ENCODE measurements at places on chromosomes 7 and 10.
A peak's percentile ranks its signal among the peaks of the same experiment; 100 is the strongest.

DNA sequence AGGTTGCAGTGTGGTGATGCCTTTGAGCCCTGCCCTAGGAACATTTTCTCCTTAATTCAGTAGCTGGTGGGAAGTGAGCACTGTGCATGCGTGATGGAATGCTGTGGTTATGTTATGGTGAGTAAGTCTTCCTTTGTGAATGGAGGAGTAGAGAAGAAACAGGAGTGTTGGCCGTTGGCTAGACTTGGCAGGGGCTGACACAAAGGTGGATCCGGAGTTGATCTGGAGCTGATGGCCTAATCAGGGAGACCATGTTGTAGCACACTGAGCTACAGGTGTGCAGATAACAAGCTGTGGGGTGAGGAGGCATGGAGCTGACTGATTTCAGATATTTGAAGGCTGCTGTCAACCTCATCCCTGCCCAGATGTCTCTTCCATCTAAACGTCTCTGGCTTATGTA, 122.3 kb downstream of the CNNM2 start:
- no peak for DNase-seq

- no peak for DNase-seq
Measured at GRCh38 chr7:70484255-70484654, 647.7 kb upstream of the GALNT17 start.

GRCh38 chr7:118312966-118313365, 88.5 kb downstream of the ANKRD7 start:
- DNase-seq: no peak

- DNase-seq: no peak
Measured at GRCh38 chr7:11648101-11648500, 183.9 kb downstream of the THSD7A start.

DNA sequence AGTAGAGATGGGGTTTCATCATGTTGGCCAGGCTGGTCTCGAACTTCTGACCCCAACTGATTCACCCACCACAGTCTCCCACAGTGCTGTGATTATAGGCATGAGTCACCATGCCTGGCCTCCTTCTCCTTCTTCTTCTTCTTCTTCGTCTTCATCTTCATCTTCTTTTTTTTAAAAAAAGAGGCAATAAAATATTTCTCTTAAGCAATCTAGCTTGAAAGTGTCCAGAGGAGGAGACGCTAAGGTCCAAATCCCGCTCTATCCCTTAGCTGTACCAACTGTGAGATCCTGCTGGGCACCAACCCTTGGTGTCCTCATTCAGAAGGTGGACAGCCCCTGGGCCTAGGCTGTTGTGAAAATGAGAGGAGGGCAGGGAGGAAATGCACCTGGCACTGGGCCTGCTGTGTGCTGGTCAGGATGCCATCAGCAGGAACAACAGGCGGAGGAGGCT, 13.9 kb upstream of the PSAP start:
- no peak for DNase-seq

- DNase-seq: no peak
Measured at GRCh38 chr7:135970682-135971365, 6.3 kb downstream of the MTPN start.

- no peak for DNase-seq
Measured at GRCh38 chr10:121042342-121042741, 191.2 kb downstream of the WDR11 start.

- no peak for DNase-seq
Measured at GRCh38 chr7:120951826-120952225, 1.2 kb downstream of the ING3 start.

- no peak for DNase-seq
Measured at GRCh38 chr7:55156919-55157763, 138.3 kb downstream of the EGFR start.

GRCh38 chr10:59176241-59177030, at the start of gene PHYHIPL:
Gene PHYHIPL (plus strand): TSS chr10:59176643. CDS start chr10:59176854, 211 bp downstream.
- no peak for DNase-seq

DNA sequence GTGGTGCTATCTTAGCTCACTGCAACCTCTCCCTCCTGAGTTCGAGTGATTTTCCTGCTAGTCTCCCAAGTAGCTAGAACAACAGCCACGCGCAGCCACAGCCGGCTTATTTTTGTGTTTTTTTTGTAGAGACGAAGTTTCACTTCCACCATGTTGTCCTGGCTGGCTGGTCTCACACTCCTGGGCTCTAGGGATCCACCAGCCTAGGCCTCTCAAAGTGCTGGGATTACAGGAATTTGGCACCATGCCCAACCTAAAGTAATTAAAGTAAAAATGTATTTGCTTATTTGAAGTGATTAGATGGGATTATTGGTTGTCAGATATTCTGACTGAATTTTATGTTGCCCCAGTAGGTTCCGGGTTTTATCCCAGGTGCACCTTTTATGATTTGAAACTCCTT, 22.7 kb downstream of the LUC7L2 start:
- DNase-seq: no peak

DNA sequence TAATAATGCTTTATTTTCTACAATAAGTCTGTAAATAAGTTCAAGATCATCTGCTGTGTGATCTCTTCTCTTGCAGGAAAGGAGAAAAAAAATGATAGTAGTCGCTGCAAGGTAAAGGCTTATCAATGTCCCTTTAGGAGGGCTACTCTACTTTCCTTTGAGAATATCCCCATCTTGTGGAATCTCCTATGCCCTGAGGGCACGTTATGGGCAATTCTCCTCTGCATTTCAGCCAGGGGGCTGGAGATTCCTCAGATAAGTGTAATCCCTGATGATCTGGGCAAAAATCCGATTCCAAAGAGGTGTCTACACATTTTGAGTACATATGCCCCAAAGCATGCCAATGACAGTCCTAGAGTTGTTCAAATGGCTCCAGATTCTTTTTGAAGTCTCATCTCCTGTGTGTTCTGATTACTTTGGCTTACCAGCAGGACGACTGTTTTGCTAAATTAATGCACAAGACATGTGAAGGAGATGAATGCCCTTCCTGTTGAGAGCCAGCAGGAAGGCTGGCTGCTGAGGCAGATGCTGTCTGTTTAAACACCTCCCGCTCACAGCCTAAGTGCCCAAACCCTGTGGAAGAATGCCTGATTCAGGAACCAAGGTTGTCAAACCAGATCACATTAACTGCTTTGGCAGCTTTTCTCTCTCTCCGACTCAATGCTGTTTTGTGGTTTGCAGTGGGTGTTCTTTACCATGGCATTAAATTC, 171.2 kb upstream of the COL1A2 start:
- no peak for DNase-seq

- DNase-seq: no peak
Measured at GRCh38 chr10:132914732-132915131, 27.6 kb downstream of the CFAP46 start.

DNA sequence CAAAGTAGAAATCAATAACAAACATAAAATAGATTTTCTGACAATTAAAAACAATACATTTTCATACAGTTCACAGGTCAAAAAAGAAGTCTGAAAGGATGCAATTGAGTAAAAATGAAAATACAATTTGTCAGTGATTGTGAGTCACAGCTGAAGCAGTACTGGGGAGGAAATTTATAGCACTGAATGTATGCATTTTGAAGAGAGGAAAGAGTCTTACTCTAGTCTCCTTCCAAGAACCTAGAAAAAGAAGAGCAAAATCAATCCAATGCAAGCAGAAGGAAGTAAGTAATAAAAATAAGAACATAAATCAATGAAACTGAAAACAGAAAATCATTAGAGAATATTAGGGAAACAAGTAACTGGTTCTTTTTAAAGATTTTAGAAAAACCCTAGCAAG, 507.2 kb upstream of the IGFBP3 start:
- no peak for DNase-seq

GRCh38 chr10:127148066-127148932, 48.1 kb downstream of the INSYN2A start:
- peak; percentile 41 for DNase-seq

DNA sequence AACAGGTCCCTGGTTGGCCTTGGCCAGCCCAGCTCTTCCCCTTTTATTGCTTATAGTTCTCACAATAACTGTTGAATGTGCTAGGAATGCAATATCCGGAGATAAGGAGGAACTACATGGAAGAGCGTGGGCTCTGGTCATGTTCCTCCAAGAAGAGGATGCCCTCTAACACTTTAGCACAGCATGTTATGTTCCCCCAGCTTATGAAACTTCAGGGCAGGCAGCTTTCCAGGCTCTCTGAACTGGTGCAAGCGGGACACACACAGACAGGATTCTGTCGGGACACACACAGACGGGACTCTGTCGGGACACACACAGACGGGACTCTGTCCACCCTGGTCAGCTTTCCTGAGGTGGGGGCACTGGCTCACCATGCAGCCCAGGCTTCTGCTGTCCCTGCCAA, 141.6 kb downstream of the PKD1L1 start:
- DNase-seq: no peak

DNA sequence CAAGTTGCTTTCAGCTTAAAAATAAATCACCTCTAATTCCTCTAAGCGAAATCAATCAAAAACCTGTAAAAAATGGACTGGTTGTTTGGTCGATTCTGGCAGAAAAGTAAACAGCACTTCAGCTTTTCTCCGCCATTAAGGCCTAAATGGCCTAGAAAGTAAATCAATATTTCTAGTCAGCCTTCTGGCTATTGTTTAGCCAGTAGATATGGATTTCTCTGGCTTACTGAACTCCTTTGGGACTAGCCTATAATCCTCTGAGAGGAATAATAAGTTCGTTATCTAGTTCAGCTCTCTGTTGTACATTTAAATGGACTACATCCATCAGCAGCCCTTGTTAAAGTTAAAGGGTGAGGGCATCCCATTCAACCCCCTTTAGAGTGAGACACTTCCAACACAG, 400.1 kb upstream of the ETV1 start:
- DNase-seq: peak; percentile 66
